ENCODE measurements at places on chromosomes 11 and 22. TPM values are rescaled to one million over a fixed set of nuclear protein-coding genes. Genes with fewer than 3 reads are reported as not detected.

Gene MRPL16
- total RNA-seq: 51.2 TPM

Gene GRIA4
- total RNA-seq: not detected

Gene C11orf91
- 5.8 TPM for total RNA-seq

Gene GUCY1A2
- total RNA-seq: not detected

Gene HTR3B
- not detected for total RNA-seq

Gene TRIM77
- total RNA-seq: not detected

- DNase-seq: no peak
These were observed 12.4 kb downstream of the SLC25A18 start for GRCh38 chr22:17575681-17576080.

- no peak for DNase-seq
These were observed 21.0 kb upstream of the FBLN1 start for GRCh38 chr22:45481661-45482060.

DNA sequence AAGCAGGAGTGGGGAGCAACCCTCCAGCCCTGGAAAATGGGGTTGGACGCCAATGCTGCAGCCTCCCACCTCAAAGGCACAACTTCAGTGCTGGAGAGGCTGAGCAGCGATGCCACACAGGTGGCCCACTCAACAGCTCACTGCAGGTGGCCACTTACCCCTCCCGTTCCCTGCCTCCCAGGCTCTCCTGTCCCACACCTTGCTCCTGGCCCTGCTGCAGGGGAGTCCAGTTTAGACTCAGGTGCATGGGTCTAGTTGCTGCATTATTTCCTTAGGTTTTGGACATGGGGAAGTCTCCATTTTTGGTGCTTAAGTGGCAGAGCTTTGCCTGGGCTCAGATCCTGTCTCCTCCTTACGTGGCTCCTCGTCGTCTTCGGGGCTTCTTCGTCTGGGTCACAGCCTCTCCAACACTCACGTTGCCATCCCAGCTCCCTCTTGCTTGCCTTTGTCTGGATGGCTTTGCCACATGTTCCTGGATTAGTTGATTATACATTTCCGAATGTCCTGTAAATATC lies 898.3 kb downstream of the BRD1 start:
- DNase-seq: no peak

GRCh38 chr11:61497876-61498275 lies 10.7 kb upstream of the LRRC10B start:
- no peak for DNase-seq

DNA sequence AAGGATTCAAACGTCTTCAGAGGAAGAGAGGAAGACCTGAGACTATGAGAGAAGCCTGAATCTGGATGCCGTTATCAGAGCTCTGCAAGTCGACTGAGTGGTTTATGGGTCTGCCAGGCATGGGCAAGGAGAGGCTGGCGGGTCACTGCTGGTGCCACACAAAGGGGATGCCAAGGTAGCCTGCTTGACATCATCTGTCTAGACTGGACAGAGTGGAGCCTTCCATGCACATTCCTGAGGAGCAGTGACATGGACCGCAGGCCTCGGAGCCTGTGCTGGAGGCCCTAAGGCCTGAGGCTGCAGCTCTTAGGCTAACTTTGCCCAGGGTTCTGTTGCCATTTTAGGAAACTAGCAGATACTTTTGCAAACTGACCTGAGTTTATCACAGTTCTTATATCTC lies 127.4 kb downstream of the WT1 start:
- DNase-seq: no peak

GRCh38 chr11:11424688-11425087 lies 71.6 kb upstream of the CSNK2A3 start:
- no peak for DNase-seq

- DNase-seq: no peak
These were observed 245.8 kb downstream of the JRKL start for GRCh38 chr11:96635655-96636054.

DNA sequence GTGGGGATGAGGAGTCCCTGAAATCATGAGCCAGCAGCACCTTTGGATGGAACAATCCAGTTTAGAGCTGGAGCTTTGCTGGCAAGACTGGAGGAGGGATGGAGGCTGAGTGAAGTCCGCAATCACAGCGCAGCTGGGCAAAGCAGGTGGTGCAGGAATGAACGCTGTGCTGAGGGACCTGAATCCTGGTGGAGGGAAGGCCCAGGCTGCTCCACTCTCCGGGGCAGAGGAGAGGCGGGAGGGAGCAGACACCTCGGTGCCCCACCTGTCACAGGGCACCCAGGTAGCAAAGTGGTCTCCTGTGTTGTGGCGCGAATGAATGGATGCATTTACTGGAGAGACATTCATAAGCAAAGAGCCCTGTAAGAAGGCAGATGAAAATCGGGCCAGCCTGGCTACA lies 124.8 kb upstream of the ANO1 start:
- DNase-seq: no peak

DNA sequence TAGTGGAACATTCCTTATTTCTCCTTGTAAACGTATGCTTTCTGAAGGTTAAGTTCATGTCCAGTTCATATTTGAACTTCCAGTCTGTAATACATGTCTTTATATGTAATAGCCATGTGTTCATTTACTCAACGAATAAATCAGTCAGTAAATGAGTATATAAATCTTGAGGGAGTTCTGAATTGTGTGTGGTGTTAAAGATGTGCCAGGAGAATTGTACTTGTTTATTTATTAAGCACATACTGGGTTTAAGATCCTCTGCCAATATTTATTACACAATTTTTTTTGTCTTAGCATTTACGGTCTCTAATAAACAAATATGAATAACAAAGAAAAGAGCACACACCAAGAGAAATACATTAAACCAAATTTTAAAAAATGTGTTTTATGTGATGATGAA lies 26.5 kb upstream of the CLMP start:
- DNase-seq: no peak
